ENCODE measurements at places on chromosomes 16 and 17. TPM values are rescaled to one million over a fixed set of nuclear protein-coding genes. Genes with fewer than 3 reads are reported as not detected.

DNA sequence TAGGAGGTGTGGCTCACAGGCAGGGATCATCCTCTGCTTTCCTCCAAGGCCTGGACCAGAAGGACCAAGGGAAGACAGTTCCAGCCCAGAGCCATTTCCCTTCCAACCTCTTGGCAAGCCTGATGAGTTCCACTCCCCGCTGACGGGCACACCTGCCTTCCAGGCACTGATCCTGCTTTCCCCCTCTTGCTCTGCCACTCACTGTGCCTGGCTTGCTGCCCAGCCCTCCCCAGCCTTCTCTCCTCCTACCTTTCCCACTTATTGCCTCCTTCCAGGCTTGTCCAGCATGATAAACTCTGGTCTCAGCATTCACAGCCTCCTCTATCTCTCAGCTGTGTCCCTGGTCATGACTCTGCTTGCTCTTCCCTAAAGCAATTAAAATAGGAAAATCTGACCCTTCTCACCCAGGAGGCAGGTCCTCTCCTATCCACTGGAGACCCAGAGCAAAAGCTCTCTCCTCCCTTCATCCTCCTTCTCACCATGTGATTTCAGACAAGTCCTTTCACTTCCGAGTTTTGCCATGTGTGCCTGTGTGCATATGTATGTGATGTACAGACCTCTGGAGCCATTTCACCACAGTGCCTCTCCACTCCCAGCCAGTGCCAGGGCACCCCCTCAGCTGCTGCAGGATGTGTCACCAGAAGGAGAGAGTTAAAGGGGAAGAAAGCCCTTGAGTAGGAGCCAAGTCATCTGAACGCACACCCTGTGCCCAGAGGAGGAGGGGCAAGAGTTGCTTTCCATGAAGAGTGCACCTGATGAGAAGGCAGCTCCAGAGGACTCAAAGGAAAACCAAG is 13.4 kb upstream of the TMEM170A start:
- DNase-seq: no peak

DNA sequence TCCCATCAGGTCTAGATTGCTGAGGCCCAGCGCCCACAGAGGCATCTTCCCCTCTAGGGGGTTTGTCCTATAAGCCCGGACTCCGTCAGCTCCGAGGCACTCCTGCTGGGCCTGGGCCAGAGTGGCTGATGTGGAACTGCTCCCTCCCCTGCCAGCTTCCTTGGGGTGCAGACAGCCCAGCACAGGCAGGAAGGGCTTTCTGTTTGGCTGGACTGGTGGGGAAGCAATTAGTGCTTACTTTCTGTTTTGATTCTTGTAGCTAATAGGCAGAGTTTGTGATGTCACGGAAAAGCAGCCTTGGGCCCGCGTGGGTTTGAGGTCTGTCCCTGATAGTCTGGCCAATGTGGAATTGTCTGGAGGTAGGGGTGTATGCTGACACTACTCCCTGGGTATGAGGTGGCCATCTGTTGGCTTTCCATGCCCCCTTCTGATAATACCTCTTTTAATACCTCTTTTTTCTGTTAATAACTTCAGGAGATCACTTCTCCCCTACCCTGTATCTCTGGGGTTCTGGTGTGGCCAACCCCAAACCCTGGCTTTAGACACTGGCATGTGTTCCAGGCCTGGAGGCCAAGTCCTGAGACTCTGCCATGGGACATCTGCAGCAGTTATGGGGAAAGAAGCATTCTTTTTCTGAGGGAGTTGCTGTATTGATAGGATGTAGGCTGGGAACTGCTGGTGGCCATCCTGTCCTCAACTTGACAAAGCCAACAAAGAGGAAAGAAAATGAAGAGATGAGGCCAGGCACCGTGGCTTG is 190.9 kb downstream of the RAB11FIP4 start:
- peak; percentile 81 for DNase-seq

- DNase-seq: no peak
Measured at GRCh38 chr16:78583441-78583840, 484.0 kb downstream of the WWOX start.

Gene ABCA10
- total RNA-seq: 0.07 TPM

Gene SHISA9
- total RNA-seq: not detected

Gene ABCA9
- not detected for total RNA-seq

Gene KRT39
- not detected for total RNA-seq

Gene TNFRSF13B
- total RNA-seq: not detected

Gene OR4D1
- total RNA-seq: not detected
